ENCODE measurements at places on chromosomes 6 and 20.

- no peak for DNase-seq
These were observed 230.2 kb downstream of the PRKN start for GRCh38 chr6:162497389-162497788.

GRCh38 chr6:7050004-7050403, 57.8 kb upstream of the RREB1 start:
- no peak for DNase-seq

DNA sequence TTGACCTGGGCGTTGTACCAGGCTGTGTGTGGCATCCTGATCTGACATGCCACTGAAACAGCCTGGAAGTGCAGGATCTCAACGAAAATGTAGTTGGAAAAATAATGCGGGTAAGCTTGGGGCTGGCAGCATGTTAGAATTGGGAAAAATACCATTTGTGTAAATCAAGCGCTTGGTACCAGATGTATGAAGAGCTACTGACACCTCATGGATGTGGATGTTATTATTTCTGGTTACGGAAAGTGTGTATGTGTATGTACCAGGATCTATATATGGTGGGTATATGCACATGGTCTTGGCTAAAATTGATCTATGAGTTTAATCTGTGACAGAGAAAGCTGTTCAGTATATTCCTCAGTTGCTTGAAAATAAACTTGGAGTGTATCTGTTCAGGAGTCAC, 22.7 kb downstream of the HIVEP1 start:
- no peak for DNase-seq

- DNase-seq, result no peak
These were observed 729 bp upstream of the ZHX3 start for GRCh38 chr20:41318271-41318649.

GRCh38 chr6:117655380-117655779, 19.9 kb upstream of the NUS1 start:
- DNase-seq, result no peak

- DNase-seq, result no peak
These were observed 12.0 kb downstream of the XRN2 start for GRCh38 chr20:21315138-21315537.

DNA sequence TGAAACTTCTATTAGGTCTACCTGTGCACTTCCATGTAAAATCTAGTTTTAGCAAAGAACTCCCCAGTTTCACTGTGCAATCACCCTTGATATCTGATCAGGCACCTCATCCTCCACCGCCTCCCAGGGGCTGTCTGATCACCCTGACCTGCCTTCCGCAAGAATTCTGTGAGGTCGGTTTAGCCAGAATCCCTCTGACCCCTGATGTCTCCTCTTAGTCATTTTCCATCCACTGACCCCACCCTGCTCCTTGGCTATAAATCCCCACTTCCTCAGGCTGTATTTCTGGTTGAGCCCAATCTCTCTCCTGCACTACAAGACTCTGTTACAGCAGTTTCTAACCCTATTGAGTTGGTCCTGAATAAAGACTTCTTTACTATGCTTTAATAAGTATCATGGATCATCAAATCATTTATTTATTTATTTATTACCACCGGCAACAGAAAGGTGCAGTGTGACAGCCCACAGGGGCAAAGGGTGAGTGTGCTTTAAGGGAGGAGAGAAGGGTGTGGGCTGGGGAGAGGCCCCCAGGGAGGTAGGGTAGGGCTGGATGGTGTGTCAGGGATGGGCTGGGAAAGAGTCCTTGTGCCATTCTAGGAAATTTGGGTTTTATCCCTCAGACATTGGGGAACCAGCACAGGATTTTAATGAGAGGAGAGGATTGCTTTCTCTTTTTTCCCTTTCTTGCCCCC, 11.2 kb upstream of the SERPINB6 start:
- no peak for DNase-seq

GRCh38 chr6:96631248-96631647, 68.3 kb downstream of the FHL5 start:
- no peak for DNase-seq

- no peak for DNase-seq
These were observed 146.0 kb downstream of the CEBPB start for GRCh38 chr20:50336661-50337060.

DNA sequence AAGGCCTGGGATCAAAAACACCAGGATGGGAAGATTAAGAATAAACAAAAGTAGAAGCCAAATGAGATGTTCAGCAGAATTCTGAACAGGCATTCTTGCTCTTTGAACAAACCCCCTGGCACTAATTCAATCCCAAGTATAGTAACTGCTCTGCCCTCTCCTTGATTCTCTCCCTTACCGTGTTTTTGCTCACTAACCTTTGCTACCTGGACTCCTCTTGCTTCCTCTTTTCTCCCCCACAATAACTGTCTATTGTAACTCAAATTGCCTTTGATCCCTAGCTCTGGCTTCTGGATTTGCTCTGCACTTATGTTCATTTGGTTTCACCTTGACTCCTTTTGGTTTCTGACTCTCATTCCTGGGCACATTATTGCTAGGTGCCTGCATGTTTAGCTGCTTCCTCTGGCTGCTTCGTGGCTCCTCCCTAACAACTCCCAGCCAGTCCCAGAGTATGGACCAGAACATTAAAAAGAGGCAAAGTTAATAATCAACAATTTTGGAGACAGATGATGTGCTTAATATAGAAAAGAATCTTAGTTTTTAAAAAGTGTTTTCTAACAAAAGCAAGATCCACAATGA, 65.4 kb upstream of the PHIP start:
- no peak for DNase-seq

DNA sequence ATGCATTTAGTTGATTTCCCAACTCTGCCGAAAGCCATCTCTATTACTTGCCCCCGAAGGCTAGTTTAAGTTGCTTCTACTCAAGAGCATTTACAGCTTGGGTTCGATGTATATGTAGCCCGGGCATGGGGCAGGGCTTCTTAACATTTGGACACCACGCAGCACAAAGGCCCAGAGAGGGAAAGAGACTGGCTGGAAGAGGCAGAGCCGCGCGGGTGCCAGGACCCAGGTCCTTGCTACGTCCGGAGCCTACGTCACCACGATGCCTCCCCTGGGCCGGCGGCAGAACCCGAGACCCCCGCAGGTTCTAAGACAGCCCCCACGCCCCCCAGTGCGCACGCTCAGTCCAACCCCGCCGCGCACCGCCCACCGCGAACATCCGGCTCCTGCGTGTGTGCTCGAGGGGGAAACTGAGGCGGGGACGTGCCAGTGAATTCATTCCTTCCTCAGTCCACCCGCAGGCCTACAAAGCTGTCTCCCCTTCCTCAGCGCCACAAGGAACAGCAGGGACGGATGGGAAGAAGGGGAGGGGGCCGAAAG, 367 bp upstream of the PCIF1 start:
- DNase-seq, result no peak

DNA sequence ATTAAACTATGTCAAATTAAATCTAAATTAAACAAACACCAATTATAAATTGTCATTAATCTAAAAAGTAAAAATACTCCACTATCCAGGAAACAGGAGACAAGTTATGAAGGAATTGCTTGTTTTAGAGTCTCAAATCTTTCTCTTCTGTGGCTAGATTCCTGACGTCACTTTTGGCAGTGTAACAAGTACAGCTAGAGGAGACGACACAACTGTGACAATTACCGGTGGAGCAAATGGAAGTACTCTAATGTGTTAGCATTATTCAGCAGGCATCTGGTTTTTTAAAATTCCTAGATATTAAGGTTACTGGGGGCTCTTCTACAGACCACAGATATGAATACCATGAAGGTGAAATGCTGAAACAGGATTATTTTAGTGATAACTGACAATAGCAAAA, 1042.7 kb downstream of the EPHA7 start:
- DNase-seq, result no peak

DNA sequence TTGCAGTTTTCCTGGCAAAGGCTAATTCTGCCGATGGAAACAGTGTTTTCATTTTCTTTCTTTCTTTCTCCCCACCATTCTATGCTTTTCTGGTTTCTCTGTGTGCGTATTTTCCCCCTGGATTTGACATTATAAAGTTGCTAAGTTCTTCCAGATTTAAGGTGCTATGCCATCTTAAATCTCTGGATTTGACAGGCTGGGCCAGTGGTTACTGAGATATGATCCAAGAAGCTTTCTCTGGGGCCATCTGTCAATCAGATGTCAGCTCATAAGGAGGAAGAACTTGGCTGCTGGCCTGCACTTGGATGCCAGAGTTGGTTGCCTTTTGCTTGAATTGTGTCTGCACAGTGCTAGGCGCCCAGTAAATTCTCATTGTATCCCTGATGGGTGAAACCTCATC, 39.7 kb downstream of the SLC2A10 start:
- no peak for DNase-seq

DNA sequence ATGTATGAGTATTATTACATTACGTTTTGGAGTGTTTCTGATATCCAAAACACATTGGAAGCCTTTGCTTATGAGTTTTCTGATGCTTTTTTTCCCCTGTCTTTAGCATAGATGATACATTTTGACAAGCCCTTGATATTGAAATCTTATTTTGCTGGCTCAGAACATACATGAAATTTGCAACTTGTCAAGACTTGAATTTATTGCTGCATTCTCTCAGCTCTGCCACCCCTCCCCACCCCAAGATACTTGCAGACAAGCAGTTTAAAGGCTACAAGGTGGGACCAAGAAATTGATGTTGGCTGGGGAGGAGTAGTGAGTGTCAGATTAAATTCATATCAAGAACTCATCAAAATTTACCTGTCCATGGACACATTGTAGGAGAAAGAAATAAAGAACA, 160.2 kb downstream of the GJA1 start:
- DNase-seq, result no peak

DNA sequence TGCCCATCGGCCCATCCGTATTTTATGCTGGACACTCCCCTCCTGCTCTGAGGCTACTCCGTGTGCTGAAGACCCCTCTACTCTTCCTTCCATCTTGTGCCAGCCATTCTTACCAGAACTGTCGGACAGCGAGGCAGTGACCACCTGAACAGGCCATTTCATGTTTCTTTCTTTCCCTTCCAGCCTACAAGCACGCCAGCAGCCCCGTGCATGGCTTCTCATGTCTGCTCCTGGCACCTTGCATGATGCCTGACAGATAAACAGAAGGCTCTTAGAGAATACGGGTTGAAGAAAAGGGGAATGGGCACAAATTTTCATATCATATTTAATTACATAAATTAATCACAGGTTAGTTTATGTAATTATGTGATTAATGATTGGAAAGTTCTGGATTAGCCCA, 95.7 kb downstream of the ARID1B start:
- no peak for DNase-seq

GRCh38 chr6:11921017-11921438, 91.1 kb upstream of the HIVEP1 start:
- peak; percentile 90 for DNase-seq

DNA sequence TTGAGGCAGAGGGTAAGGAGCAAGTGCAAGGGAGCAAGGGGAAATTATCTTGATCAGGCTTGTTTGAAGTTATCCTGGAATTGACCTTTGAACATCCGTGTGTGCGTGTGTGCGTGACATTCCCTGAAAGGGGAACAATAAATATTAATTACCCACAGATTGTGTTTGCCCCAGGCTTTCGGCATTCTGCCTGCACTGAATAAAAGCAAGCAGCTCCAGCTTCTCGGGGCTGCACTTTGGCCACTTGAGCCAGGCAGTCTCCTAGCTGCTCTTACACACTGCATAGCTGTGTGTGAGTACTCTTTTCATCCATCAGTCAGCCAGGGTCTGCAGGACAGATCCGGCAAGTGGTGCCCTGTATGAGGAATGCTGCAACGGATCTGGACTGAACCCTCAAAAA, 107.7 kb upstream of the BTN3A2 start:
- peak; percentile 26 for DNase-seq

GRCh38 chr6:107491138-107491609, 1.3 kb downstream of the SOBP start:
- peak; percentile 73 for DNase-seq

- no peak for DNase-seq
These were observed 345.7 kb downstream of the UTRN start for GRCh38 chr6:144630857-144631256.

GRCh38 chr6:128156321-128157111, 255.7 kb upstream of the THEMIS start:
- no peak for DNase-seq

DNA sequence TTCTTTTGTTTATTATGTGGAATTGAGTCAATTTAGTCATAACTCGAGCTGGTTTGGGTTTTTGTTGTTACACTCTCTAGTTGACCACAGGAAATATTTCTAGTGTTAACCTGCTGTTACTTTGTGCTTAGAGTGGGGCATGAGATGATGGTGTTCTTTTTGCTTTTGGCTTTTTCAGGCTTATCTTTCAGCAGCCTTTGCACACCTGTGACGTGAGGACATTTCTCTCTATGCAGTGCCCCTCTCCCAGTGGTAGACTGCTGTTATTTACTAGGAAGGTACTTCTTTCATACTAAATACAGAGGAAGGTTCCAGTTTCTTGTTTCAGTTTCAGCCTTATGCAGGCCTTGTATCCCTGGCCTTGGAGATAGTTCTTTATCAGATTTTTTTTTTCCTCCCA, 766.8 kb upstream of the MAN1A1 start:
- DNase-seq, result no peak

- peak; percentile 79 for DNase-seq
These were observed at the start of gene TRERF1 for GRCh38 chr6:42451333-42452170. Gene TRERF1, minus strand, starts transcription at chr6:42451926. Its CDS starts 182,336 bp downstream, at chr6:42269590.

DNA sequence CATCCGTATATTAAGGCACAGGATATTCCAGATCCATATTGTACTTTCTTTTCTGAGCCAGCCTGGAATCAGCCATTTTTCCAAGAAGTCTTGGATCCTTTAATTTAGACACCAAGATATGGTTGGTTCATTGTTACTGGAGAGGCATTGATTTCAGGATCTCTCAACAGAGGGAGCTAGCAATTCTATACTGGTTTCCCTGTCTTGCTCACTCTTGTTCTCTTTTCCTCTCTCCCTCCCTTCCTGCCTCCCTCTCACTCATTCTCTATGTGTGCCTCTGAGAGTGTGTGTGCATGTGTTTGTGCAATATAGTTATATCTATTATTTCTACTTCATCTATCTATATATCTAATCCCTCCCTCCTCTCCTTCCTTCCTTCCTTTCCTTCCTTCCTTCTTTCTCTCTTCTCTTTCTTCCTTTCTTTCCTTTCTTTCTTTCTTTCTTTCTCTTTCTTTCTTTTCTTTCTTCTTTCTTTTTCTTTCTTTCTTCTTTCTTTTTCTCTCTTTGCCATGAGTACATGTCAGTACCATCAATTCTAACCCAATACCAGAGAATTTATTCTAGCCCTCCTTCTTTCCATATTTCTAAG, 299.1 kb downstream of the EPHA7 start:
- no peak for DNase-seq

DNA sequence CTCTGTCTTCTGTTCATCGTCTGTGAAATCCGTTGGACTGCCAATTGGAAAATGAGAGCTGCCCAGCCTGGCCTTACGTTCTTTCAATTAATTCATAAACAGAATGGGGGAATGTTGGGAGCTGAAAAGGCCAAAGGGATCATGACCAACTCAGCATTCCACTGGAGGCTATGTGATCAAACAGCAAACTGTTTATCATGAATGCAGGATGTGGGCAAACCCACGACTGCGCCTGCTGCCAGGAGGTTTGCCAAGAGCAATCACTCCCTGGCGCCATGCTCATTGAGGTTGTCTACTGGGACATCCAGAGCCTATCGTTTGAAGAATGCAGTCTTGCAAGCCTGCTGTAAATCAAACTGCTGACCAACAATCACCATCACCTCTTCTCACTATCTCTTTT, 9.3 kb upstream of the FKBP1A start:
- no peak for DNase-seq

Measured in ELF-1 (cell line).